ENCODE measurements at places on chromosomes 2 and 18. TPM values are rescaled to one million over a fixed set of nuclear protein-coding genes. Genes with fewer than 3 reads are reported as not detected.

DNA sequence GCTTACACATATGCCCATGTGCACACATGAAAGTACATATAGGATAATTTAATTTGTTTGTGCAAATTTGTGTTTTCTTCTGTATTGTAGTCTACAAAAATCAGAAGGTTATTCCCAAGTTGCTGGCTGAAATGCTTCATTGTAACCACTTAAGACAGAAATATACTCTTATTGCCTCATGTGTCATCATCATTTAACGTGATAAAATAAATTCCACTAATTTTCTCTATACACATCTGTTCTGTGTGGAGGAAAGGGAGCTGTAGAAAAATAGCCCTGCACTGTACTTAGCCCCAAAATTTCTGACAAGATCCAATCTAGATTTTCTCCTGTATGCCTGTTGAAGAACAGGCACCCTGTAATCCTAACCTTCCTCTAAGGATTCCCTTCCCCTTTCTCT lies 20.4 kb upstream of the NR4A2 start:
- no peaks in the 10 kb centered on the region for H3K4me1 ChIP-seq
- no peaks in the 10 kb centered on the region for H3K36me3 ChIP-seq
- no peaks in the 10 kb centered on the region for H3K27me3 ChIP-seq
- no peak overlapping the region for H3K4me3 ChIP-seq
- no peak for DNase-seq
- H3K27ac ChIP-seq: no peak overlapping the region

- no peak overlapping the region for H3K27ac ChIP-seq
- no peaks in the 10 kb centered on the region for H3K36me3 ChIP-seq
Observed at GRCh38 chr2:160522951-160523710, 29.5 kb upstream of the RBMS1 start.

GRCh38 chr2:163633291-163633690 lies 102.5 kb downstream of the FIGN start:
- no peaks in the 10 kb centered on the region for H3K27me3 ChIP-seq
- H3K4me1 ChIP-seq: no peaks in the 10 kb centered on the region
- H3K4me3 ChIP-seq: no peak overlapping the region
- DNase-seq: no peak
- H3K27ac ChIP-seq: no peak overlapping the region

CDH7 gene
- total RNA-seq: 0.16 TPM
